ENCODE measurements at places on chromosomes 1 and 21. TPM values are rescaled to one million over a fixed set of nuclear protein-coding genes. Genes with fewer than 3 reads are reported as not detected.

DNA sequence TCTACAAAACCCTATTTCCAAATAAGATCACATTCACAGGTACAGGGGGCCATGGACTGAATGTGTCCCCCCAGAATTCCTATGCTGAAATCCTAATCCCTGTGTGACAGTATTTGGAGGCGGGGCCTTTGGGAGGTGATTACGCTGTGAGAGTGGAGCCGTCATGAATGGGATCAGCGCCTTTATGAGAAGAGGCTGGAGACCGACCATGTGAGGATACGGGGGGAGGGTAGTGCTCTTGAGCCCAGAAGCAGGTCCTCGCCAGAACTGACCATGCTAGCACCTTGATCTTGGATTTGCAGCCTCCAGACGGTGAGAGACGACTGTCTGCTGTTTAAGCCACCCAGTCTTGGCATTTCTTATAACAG is 23.8 kb upstream of the KIF26B start:
- DNase-seq, result no peak

GRCh38 chr1:16189003-16189402 is 23.4 kb downstream of the ARHGEF19 start:
- DNase-seq, result peak; percentile 43

- no peak for DNase-seq
These were observed 3.7 kb upstream of the TRIM62 start for GRCh38 chr1:33185541-33185940.

Gene RABGGTB
- total RNA-seq, result 76.0 TPM

DNA sequence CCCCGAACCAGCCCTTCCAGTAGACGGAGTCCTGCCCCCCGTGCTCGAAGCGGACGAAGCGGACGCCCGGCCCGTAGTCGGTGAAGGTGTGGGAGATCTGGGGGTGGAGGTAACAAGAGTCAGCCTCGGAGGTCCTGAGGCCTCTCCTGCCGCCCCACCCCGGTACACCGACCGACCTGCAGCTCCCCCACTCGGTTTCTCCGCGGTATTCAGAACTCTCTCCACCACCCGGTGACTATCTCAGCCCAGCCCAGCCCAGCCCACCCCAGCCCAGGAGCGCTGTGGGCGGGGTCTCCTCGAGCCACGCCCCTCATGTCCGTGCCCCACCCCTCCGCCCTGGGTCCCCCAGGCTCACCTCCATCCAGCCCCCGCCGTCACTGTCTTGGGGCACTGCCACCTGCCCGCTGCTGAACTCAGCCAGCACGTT is 5.5 kb downstream of the FBXO2 start:
- peak; percentile 73 for DNase-seq

DNA sequence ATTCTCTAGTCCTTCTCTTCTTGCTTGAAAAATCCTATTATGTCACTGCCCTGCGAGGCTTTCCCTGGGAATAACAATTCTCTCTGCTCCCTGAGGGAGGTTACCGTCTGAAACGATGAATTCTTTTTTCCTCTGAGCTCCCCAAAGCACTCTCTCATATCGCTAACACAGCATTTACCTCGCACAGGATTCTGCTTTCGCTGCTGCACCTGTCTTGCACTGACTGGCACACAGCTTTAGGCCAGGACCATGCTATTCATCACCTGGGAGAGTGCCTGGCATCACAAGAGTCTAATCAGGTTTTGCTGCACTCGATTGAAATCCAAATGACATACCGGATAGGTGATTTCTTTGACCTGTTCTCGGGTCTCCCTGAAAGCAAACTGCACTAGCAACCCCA is 52.8 kb upstream of the GNG4 start:
- DNase-seq, result no peak

DNA sequence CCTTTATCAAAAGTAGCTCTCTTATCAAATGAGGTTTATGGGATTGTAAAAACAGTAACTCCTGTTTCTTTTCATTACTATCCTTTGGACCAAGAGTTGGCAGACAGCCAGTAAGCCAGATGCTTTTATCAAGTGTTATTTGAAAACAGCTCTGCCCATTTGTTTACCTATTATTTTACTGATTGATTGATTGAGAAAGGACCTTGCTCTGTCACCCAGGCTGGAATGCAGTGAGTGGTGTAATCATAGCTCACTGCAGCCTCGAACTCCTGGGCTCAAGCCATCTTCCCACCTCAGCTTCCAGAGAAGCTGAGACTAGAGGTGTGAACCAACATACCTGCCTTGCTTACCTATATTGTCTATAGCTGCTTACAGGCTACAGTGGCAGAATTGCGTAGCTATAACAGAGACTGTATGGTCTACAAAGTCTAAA is 3.6 kb downstream of the PRKAB2 start:
- no peak for DNase-seq

Gene NUP210L
- total RNA-seq, result under 0.01 TPM

DNA sequence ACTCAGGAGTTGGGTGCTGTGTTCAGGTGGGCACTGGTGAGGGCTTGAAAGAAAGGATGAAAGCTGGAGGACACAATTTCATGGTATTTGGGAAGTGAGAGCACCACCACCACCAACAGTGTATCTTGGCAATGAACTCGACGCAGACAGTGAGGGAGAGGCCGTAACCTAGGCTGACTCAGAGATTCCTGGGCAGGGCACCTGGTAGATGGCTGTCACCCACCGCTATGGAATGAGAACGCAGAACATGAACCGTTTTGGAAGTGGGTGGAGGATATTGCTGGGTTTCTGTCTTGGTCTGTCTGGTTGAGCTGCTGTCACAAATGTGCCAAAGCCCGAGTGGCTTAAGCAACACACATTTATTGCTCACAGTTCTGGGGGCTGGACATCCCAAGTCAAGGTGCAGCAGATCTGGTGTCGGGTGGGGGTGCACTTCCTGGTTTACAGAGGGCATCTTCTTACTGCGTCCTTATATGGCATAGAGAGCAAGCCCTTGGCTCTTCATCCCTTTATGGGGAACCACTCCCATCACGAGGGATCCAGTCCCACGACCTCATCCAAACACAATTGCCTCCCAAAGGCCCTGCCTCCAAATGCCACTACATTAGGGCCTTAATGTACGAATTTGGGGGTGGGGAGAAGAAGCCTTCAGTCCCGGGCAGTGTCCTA is 246.3 kb downstream of the SIPA1L2 start:
- no peak for DNase-seq

- DNase-seq, result no peak
These were observed 52.4 kb downstream of the NEGR1 start for GRCh38 chr1:72229893-72230292.

DNA sequence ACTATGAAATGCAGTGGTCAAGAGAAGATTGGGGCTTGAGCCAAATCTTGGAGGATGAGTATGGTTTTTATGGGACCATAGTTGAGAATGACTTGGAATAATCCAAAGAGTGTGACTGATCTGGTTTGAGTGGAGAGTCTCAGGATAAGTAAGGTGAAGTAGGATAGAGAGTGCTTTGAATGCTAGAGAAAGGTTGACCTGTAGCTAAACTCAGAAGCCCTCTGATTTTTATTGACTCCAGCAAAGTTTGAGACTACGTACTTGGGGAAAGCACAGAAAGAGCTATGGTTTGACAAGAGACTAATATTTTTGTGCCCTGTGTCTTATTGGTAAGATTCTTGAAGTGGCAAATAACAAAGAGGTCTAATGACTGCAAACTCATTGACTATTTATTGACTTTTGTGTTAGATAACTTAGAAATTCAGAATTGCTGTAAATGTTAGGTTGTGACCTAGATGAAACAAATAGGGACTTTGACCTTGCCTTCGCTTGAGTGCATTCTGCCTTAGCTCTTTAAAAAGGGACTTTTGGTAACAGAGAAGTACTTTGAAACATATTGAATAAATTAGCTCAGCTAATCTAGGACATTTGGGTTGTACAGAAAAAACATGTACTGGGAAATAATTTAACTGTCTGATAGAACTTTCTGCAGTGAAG is 35.1 kb downstream of the UAP1 start:
- no peak for DNase-seq

DNA sequence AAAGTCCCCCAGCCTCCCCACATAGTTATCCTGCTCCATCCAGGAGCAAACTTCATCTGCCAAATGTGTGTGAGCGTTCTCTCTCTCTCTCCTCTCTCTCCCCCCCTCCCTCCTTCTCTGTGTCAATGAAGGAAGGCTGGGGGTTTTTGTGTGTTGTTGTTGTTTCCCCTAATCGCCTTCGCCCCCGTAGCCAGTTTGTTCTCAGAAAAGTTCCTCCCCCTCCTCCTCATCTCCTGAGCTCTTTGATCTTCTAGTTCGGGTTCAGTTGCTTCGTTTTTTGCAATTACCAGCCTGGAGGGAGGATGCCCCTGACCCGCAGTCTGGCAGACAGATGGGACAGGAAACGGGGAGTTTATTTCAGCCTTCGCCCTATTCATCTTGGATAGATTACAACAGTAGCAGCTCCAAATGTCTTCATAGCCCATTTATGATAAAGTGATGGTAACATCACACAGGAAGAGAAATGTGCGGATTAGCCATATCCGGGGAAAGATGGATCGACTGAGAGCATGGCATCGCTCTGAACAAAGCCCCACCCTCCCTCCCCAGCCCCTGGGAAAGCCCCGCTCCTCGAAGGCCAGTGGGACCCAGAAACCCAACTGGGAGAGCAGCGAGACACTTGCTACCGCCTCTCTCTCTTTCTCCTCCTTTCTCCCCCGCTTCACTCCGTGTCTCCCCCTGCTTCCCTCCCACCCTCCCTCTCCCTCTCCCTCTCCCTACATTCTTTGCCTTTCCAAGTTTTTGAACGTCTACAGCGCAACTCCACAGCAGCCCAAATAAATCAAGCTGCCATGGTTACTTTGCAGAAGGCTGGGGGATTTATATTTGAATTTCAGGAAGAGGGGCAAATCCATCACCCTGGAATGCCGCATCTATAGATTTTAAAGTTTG is 139.7 kb upstream of the ARHGEF16 start:
- DNase-seq, result peak; percentile 84
